ENCODE measurements at places on chromosomes 13 and 19. TPM values are rescaled to one million over a fixed set of nuclear protein-coding genes. Genes with fewer than 3 reads are reported as not detected.

- no peak for DNase-seq
- H3K4me3 ChIP-seq = no peak overlapping the region
- H3K27ac ChIP-seq = no peak overlapping the region
- peaks cover 4% of the 10 kb centered on the region for H3K36me3 ChIP-seq
- no peaks in the 10 kb centered on the region for H3K4me1 ChIP-seq
- no peaks in the 10 kb centered on the region for H3K27me3 ChIP-seq
Measured at GRCh38 chr19:3403489-3404323, 37.3 kb downstream of the NFIC start.

DNA sequence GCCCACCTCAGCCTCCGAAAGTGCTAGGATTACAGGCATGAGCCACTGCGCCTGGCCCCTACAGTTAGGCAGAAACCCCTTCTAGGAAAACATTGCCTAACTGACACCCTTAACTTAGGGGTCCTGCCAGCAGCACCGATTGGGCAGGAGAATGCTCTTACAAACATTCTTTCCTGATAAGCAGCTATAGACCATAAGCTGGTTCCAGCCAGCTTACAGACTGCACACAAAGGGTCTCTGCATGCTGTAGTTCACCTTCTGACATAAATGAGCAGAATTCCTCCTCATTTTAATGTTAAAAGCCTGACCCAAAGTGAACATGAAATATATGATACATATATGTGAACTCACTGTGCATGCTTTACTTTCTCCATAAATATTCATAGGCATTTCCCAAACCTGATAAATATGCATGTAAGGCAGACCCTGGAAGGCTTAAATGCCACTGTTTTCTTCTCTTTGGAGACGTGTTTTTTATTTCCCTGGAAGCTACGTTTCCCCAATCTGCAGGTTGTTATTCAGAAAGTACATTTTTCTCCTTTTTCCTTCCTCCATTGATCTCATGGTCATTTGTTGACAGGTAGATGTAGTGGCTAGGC, 48.5 kb upstream of the KL start:
- peaks cover 3% of the 10 kb centered on the region for H3K27me3 ChIP-seq
- H3K36me3 ChIP-seq = no peaks in the 10 kb centered on the region
- H3K4me3 ChIP-seq = no peak overlapping the region
- peaks cover 9% of the 10 kb centered on the region for H3K4me1 ChIP-seq

GRCh38 chr13:92256211-92256610, 857.8 kb downstream of the GPC5 start:
- H3K27me3 ChIP-seq = no peaks in the 10 kb centered on the region
- no peak overlapping the region for H3K4me3 ChIP-seq
- H3K27ac ChIP-seq = no peak overlapping the region
- DNase-seq = no peak
- H3K36me3 ChIP-seq = no peaks in the 10 kb centered on the region

GRCh38 chr19:50329146-50329925, at the start of gene KCNC3:
TSS of gene KCNC3 (minus strand) at chr19:50329377. CDS start at chr19:50329082, 295 bp downstream.
- peak within 1 kb of the TSS; percentile 39 for H3K4me3 ChIP-seq
- peaks cover 38% of the 10 kb centered on the region for H3K27me3 ChIP-seq
- no peak for DNase-seq
- peaks cover 36% of the 10 kb centered on the region for H3K36me3 ChIP-seq
- no peaks in the 10 kb centered on the region for H3K4me1 ChIP-seq
- H3K27ac ChIP-seq = no peak within 1 kb of the TSS

- H3K27me3 ChIP-seq = peaks cover 4% of the 10 kb centered on the region
- H3K27ac ChIP-seq = no peak overlapping the region
- DNase-seq = no peak
- H3K4me3 ChIP-seq = no peak overlapping the region
- no peaks in the 10 kb centered on the region for H3K36me3 ChIP-seq
Measured at GRCh38 chr19:32269831-32270230, 75.6 kb upstream of the ZNF507 start.

DNA sequence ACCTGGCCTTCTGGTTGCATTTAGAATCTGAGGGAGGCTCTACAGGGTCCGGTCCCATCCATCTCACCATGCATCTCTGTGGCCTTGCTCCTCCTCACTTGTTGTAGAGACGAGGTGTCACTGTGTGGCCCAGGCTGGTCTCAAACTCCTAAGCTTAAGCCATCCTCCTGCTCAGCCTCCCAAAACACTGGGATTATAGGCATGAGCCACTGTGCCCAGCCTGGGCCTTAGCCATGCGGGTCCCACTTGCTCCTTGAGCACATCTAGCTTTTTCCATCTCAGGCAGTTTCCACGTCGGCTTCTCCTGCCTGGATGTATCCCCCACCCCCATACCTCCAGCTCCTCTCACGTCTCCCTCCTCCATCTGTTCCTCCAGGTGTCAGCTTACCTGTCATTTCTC, 9.8 kb downstream of the ELSPBP1 start:
- DNase-seq = no peak
- H3K4me3 ChIP-seq = no peak overlapping the region
- H3K4me1 ChIP-seq = no peaks in the 10 kb centered on the region
- H3K27me3 ChIP-seq = peaks cover 3% of the 10 kb centered on the region

GRCh38 chr19:14005349-14006084, 603 bp downstream of the RFX1 start:
- peak overlapping the region; percentile 95 for H3K4me3 ChIP-seq
- peaks cover 4% of the 10 kb centered on the region for H3K36me3 ChIP-seq
- DNase-seq = peak; percentile 96
- H3K27me3 ChIP-seq = peaks cover 21% of the 10 kb centered on the region
- peaks cover 8% of the 10 kb centered on the region for H3K4me1 ChIP-seq
- peak overlapping the region; percentile 89 for H3K27ac ChIP-seq

TUBB4A gene
- total RNA-seq = 0.21 TPM

ZNF737 gene
- total RNA-seq = 14.2 TPM

KCNRG gene
- total RNA-seq = 0.69 TPM

All from endothelial cell (in vitro differentiated cells).